ENCODE measurements at places on chromosomes 2 and 18.

- no peak for DNase-seq
These were observed 75.2 kb downstream of the SLC5A7 start for GRCh38 chr2:108061439-108062042.

DNA sequence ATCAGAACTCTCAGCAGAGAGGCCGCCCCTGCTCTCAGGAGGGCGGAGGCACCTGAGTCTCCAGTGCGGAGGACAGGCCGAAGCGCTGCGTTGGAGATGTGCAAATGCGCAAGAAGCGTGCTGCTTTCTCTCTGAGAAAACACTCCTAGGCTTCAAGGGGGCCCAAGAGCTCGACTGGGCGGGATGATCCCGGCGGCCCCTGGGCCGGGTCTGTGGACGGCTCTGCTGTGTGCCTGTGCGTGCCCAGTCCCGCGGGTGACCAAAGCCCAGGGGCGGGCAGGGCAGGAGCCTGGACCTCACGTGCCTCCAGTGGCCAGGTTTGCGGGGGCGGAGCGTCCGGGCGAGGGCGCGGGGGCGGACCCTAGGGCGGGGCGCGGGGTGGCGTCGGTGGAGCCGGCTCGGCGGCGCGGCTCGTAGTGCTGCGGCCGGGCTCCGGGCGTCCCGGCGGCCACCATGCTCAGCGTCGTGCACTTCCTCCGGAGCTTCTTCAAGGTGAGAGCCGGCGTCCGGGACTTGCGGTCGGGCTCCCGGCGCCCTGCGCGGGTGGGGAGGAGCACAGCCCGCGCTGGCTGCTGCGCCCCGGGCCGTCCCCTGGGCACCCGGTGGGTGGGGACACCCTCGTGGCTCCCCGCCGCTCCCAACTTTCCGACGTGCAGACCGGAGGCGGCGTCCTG lies at the start of gene ARHGEF4:
TSS of gene ARHGEF4 (plus strand) at position 414 of the 674 bp plus-strand sequence. CDS start at position 454, 40 bp downstream.
- peak; percentile 46 for DNase-seq

- no peak for DNase-seq
These were observed 418.0 kb upstream of the UBE2E3 start for GRCh38 chr2:180562378-180562777.

GRCh38 chr2:191311627-191312026 lies 66.4 kb downstream of the MYO1B start:
- DNase-seq = no peak
